Progenitor cell of endocrine pancreas (in vitro differentiated cells): ENCODE measurements at places on chromosomes 3 and 15.

GRCh38 chr3:127679534-127680145 is 6.9 kb downstream of the ABTB1 start:
- no peak overlapping the region for H3K27ac ChIP-seq
- no peaks in the 10 kb centered on the region for H3K4me1 ChIP-seq
- peaks cover 6% of the 10 kb centered on the region for H3K27me3 ChIP-seq
- DNase-seq: no peak
- no peak overlapping the region for H3K4me3 ChIP-seq

GRCh38 chr3:52623234-52623792 is 62.4 kb downstream of the PBRM1 start:
- H3K36me3 ChIP-seq: peaks cover 21% of the 10 kb centered on the region
- H3K27ac ChIP-seq: no peak overlapping the region
- no peak overlapping the region for H3K4me3 ChIP-seq
- no peak for DNase-seq

DNA sequence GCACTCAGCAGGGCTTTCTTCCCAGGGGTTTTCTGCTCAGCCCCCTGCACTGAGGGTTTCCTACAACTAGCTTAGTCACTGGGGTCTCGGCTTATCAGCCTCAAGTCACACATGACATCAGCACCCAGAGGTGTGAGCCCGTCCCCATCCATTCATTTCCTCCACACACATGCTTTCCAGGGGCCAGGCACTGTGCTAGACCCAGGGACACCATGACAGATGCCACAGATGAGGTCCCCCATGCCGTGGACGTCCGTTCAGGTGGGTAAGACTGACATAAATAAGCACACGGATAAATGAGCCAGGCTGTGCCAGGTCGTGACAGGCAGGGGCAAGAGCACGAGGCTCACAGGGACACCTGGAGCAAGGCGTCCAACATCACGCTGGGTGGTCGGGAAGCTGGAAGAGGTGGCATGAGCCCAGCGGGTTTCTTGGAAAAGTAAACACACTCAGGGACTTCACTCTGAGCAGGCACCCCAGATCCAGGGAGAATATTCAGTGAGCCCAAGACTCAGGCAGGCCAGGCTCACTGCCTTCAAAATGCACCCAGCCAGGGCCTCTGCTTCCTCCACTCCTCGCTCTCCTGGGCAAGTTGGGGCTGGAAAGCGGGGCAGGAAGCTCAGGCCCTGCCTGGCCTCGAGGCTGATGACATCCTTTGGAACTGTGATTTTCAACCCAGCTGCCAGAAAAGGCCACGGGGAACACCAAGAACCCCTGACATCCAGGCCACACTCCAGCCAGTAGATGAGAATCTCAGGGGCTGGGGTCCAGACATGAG is 139.3 kb downstream of the CHSY1 start:
- no peaks in the 10 kb centered on the region for H3K36me3 ChIP-seq
- H3K27ac ChIP-seq: no peak overlapping the region
- H3K27me3 ChIP-seq: peaks cover 9% of the 10 kb centered on the region
- H3K4me3 ChIP-seq: no peak overlapping the region
- DNase-seq: no peak

GRCh38 chr3:60742606-60743145 is 508.6 kb downstream of the FHIT start:
- H3K27me3 ChIP-seq: no peaks in the 10 kb centered on the region
- no peaks in the 10 kb centered on the region for H3K36me3 ChIP-seq
- no peak overlapping the region for H3K27ac ChIP-seq
- no peak overlapping the region for H3K4me3 ChIP-seq
- H3K4me1 ChIP-seq: peaks cover 24% of the 10 kb centered on the region
- peak; percentile 11 for DNase-seq

GRCh38 chr3:79183496-79183895 is 584.3 kb downstream of the ROBO1 start:
- no peak overlapping the region for H3K27ac ChIP-seq
- no peak for DNase-seq
- no peak overlapping the region for H3K4me3 ChIP-seq
- peaks cover 5% of the 10 kb centered on the region for H3K4me1 ChIP-seq
- no peaks in the 10 kb centered on the region for H3K36me3 ChIP-seq

- no peak for DNase-seq
- no peak overlapping the region for H3K4me3 ChIP-seq
- H3K4me1 ChIP-seq: no peaks in the 10 kb centered on the region
- H3K27ac ChIP-seq: no peak overlapping the region
- peaks cover 2% of the 10 kb centered on the region for H3K36me3 ChIP-seq
- H3K27me3 ChIP-seq: no peaks in the 10 kb centered on the region
Measured at GRCh38 chr15:44692659-44693058, 18.5 kb downstream of the PATL2 start.

DNA sequence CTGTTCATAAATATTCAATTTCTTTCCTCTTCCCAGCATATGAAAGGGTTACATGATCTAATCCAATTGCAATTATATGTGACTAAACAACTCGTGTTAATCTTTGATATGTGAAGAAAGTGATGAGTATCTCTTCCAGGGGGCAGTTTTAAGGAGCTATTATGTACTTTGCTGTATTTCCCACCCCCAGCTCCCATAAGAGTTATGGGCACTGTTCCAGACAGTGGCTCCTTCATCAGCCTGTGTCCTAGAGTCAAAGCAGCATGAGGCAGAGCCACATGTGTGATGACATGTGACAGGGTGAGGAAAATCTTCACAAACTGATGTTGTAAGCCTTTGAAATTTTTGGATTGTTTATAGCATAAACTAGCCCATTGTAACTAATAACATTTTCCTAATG is 315.4 kb downstream of the DIPK2A start:
- no peaks in the 10 kb centered on the region for H3K27me3 ChIP-seq
- H3K27ac ChIP-seq: no peak overlapping the region
- H3K4me3 ChIP-seq: no peak overlapping the region
- no peaks in the 10 kb centered on the region for H3K36me3 ChIP-seq
- no peak for DNase-seq

DNA sequence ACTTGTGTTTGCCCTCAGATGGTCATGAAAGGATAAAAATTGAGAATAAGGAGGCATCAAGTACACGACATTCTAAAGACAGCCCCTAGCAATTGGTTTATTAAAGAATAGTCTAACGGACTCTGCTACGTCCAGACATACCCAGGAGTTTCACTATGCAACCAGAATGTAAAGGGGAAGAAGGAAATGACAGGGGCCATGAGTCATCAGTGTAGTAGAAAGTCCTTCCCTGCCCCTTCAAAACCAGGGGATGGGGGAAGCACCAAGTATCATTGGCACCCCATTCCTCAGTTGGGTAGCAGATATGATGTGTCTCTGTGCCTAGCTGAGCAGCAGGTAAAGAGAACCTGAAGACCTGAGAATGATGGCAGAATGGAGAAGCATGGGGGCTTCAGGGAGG is 367.4 kb downstream of the IL20RB start:
- H3K27ac ChIP-seq: no peak overlapping the region
- no peak overlapping the region for H3K4me3 ChIP-seq
- no peaks in the 10 kb centered on the region for H3K4me1 ChIP-seq

GRCh38 chr15:74365598-74366445 is 1.6 kb downstream of the CYP11A1 start:
- peaks cover 21% of the 10 kb centered on the region for H3K27me3 ChIP-seq
- peak; percentile 42 for DNase-seq
- peak overlapping the region; percentile 89 for H3K27ac ChIP-seq

GRCh38 chr15:99826157-99826780 is 93.0 kb upstream of the LYSMD4 start:
- no peak for DNase-seq
- H3K4me1 ChIP-seq: no peaks in the 10 kb centered on the region
- H3K4me3 ChIP-seq: no peak overlapping the region
- no peak overlapping the region for H3K27ac ChIP-seq
- peaks cover 3% of the 10 kb centered on the region for H3K36me3 ChIP-seq

GRCh38 chr3:3110299-3110630 is at the start of gene IL5RA:
TSS of gene IL5RA (minus strand) at chr3:3110374. CDS start at chr3:3104984, 5,390 bp downstream.
- no peak for DNase-seq
- H3K4me1 ChIP-seq: peaks cover 10% of the 10 kb centered on the region
- peaks cover 14% of the 10 kb centered on the region for H3K27me3 ChIP-seq
- no peaks in the 10 kb centered on the region for H3K36me3 ChIP-seq

- H3K27ac ChIP-seq: no peak overlapping the region
- no peak for DNase-seq
- no peak overlapping the region for H3K4me3 ChIP-seq
Measured at GRCh38 chr15:67369359-67369998, 114.9 kb downstream of the IQCH start.

- DNase-seq: no peak
- no peak overlapping the region for H3K27ac ChIP-seq
- H3K36me3 ChIP-seq: peaks cover 37% of the 10 kb centered on the region
- H3K4me3 ChIP-seq: no peak overlapping the region
Measured at GRCh38 chr3:183811638-183812037, 13.7 kb downstream of the MAP6D1 start.
